ENCODE measurements at places on chromosomes 5 and 9.

- peak; percentile 43 for DNase-seq
Measured at GRCh38 chr5:76641514-76642120, 18.4 kb upstream of the F2RL2 start.

DNA sequence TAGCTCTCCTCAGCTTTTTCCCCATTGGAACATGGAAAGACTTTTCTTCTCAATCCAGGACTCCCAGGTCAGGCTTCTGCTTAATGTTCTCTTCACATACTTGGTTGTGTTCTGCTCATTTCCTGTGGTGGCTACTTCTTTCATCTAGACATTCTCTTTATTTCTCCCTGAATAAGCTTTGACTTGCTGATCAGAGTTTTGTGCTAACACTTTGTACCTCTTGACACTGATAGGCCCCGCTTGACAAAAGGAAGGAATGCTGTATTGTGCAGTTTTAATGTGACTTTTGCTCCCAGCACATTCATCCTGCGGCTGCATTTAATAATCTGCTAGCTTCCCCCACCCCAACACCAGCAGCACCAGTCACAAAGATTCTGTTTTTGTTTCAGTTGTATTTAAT is 90.9 kb upstream of the MINAR2 start:
- no peak for DNase-seq

- no peak for DNase-seq
Measured at GRCh38 chr9:110069326-110070248, 138.4 kb downstream of the C9orf152 start.

GRCh38 chr5:90956511-90957097 is 398.0 kb downstream of the ADGRV1 start:
- DNase-seq, result no peak

GRCh38 chr9:37149666-37150308 is 29.4 kb downstream of the ZCCHC7 start:
- DNase-seq, result no peak

DNA sequence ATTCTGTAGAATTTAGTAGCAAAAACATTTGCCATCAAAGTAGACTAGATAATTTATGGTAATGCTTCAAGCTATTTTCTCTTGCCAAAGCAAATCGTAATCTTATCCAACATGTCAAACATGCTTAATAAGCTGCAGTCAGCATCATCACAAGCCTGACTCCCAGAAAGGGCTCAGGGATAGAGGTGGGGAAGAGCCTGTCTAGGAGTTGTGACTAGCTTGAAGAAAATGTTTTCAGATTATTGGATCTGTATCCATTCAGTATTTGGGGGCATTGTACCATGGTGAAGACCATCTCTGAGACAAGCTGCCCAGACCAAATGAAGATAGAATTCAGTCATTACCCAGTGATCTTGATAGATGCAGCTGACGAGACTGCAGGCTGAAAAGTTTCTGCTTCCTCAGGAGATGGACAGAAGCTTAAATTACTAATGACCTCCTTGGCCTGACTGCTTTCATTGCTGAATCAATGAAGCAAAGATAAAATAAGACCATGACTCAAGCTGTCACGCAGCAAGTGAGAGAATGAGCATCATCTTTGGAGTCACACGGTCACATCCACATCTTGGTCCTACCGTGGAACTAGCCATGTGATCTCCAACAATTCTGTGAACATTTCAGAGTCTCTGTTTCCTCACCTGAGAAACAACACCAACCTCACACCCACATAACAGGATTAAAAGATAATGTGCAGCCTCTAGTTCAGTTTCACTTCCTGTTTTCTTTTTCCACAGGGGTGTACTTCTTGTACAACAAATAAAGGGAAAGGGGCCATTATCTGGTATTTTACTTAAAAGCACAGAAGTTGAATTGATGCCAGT is 9.4 kb downstream of the ERAP2 start:
- DNase-seq, result peak; percentile 71

DNA sequence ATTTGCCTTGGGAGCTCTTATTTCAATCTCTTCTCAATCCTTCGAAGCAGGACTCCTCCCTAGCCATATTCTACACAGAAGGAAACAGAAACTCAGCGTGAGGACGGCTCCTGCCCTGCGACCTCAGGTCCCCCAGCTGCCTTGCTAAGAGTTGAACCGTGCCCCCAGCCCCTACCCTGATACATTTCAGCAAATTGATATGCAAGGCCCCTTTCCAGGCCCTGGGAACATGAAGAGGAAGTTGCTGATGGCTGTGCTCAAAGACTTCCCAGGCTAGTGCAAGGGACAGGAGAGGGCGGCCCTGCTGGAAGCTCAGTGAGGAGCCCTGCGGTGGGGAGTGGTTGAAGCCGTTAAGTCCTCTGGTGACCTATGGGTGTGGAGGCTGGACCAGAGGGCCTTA is 41.5 kb downstream of the BOD1 start:
- no peak for DNase-seq

GRCh38 chr5:65395526-65396155 is 86.1 kb downstream of the ADAMTS6 start:
- DNase-seq, result no peak

- DNase-seq, result no peak
Measured at GRCh38 chr9:100637787-100638186, 59.9 kb downstream of the CAVIN4 start.

GRCh38 chr5:147208134-147208533 is 26.7 kb upstream of the STK32A start:
- no peak for DNase-seq

DNA sequence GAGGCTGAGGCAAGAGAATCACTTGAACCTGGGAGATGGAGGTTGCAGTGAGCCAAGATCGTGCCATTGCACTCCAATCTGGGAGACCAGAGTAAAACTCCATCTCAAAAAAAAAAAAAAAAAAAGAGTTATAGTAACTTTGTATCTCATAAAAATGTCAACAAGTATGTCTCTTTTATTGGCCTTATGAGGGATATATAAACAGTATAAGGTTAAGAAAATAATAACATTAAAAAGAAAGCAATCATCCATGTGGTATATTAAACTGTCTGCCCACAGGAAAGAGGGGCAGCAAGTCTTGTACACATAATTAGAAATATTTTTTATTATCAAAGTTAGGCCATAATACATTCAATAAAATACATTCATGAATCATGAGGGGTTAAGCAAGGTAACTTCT is 259.4 kb upstream of the KLF9 start:
- DNase-seq, result no peak

- DNase-seq, result no peak
Measured at GRCh38 chr5:141508798-141509611, 20.1 kb downstream of the PCDHGC5 start.
